ENCODE measurements at places on chromosomes 5 and 9. TPM values are rescaled to one million over a fixed set of nuclear protein-coding genes. Genes with fewer than 3 reads are reported as not detected.

- DNase-seq: no peak
Measured at GRCh38 chr5:79824444-79824843, 134.8 kb downstream of the CMYA5 start.

DNA sequence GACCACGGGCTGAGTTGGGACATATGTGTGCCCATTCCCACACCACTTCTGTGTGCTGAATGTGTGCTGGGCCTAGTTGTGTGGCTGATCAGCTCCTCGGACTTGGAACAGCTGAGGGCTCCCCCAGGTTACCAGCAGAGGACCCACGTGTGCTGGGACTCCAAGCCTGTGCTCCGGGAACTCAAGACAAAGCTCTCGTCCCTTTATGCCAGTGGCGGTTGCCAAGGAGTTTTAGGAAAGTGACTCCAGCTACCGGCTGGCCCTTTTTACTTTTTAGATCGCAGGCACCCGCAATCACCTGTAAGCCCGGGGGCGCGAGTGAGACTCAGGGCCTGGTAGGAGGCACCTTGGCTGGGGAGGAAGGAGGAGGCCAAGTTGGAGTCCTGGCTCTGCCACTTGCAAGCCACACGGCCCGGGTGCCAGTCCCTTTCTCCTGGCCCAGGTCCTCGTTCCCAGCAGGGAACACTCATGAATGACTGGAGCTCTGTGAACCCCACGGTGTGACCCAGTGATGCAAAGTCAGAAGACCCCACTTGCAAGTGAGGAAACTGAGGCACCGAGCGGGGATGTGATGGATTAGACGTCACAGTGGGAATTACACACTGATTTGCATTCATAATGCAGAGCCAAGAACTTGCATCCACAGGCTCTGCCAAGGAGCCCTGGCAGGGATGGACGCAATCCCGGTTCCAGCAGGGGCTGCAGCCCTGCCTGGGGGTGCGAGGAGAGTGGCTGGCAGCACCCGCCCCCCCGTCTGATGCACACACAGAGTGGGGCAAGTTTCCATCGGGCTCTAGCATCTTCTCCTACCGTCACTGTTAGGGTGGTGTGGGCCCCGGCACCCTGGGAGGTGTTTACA lies 26.9 kb downstream of the CRB2 start:
- DNase-seq: no peak

DNA sequence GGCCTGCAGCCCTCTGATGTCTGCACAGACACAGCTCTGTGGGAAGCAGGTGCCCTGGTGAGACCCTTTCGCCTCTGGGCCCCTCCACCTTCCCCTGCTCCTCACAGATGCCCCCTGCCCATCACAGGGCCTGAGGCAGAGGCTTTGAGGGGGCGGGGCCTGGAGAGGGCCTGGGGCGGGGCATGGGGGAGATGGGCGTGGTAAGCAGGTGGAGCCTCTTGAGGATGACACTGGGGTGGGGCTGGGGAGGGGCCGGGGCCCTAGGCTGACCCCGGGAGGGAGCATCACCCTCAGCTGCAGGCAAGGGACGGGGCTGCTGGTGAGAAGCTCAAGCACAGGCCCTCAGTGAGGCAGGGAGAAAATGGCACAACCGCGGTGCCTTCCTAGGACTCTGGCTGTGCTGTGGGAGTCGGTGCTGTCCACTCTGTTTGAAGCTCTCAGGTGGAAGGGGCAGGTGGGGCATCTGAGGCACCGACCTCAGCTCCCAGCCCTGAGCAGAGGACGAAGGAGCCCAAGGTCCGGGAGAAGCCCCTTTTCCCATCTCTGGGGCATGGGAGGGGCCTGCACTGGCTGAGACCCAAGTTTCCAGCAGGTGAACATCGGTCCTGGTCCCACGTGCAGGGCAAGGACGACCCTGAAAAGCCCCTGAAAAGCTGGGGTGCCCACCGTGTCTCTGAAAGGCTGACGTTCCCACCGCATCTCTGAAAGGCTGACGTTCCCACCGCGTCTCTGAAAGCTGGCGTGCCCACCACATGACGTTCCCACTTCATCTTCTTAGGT lies 17.5 kb upstream of the SLC9A3 start:
- no peak for DNase-seq

GRCh38 chr5:132064140-132064539 lies 3.7 kb downstream of the IL3 start:
- DNase-seq: no peak

- DNase-seq: no peak
Measured at GRCh38 chr9:133205996-133206931, 2.8 kb downstream of the OBP2B start.

- DNase-seq: peak; percentile 92
Measured at GRCh38 chr9:101028346-101029314, at the start of gene PLPPR1. Gene PLPPR1, plus strand, starts transcription at chr9:101028727.

DNA sequence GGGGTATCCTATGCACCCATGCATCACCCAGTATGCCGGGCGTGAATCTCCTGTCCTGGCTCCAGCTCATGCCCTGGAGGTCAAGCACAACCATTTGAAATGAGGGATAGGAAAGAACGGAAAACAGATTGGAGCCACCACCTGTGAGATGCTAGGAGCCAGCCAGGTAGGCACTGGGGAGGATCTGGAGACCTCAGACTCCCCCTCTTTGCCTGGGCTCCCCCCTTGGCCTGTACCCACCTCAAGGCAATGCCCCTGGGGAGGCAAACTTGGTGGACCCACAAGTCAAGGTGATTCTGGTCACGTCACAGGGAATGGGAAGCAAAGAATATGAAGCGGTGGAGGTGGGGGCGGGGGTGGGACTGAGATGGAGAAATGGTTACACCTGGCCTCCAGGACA lies 92.6 kb downstream of the PAX5 start:
- DNase-seq: no peak

- no peak for DNase-seq
Measured at GRCh38 chr5:134043793-134044792, 39.3 kb upstream of the VDAC1 start.

DNA sequence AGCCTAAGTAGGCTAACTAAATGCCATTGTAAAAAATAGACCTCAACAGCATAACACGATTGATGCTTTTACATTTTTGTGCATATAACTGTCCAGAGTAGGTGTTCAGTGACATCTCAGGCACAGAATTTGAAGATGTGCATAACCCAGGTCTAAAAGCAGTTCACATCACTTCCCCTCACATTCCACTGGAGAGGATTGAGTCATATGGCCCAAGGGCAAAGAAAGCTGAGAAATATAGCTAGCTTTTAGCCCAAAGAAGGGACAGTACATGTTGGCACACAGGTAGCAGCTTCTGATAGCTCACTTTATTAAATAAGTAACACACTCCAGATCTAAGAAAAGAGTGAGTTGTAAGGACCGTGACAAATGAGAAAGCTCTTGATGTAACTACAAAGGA lies 2259.5 kb upstream of the WWC1 start:
- DNase-seq: no peak

GRCh38 chr9:96299823-96300222 lies 2.2 kb downstream of the HSD17B3 start:
- no peak for DNase-seq

DNA sequence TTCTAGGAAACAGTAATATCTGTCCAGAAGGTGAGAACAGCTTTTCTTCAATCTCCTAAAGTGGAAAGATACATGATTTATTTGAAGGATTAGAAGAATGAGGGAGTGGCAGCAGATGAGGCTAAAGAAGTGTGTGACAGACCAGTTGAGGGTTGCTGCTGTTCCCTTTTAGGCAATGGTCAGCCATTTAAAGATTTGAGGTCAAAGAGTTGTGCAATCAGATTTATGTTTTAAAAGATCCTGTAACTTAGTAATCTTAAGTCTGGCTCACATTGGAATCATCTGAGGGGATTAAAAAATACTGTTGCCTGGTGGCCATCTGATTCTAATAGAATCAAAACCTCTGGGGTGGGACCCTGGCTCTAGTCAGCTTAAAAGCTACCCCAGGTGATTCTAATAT lies 4.3 kb upstream of the SGCD start:
- no peak for DNase-seq

GRCh38 chr5:35473589-35473988 lies 144.1 kb upstream of the SPEF2 start:
- DNase-seq: no peak

GRCh38 chr5:149140197-149141002 lies 893 bp upstream of the ABLIM3 start:
- DNase-seq: no peak

DNA sequence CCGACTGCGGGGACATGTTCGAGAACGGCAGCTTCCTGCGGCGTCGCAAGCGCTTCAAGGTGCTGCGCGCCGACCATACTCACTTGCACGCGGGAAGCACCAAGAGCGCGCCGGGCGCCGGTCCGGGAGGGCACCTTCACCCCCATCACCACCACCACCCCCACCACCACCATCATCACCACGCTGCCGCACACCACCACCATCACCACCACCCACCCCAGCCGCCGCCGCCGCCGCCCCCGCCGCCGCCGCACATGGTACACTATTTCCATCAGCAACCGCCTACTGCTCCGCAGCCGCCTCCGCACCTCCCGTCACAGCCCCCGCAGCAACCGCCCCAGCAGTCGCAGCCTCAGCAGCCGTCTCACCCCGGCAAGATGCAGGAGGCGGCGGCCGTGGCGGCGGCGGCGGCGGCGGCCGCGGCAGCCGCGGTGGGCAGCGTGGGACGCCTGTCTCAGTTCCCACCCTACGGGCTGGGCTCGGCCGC lies 514 bp downstream of the FOXB2 start:
- DNase-seq: no peak

GRCh38 chr9:77556396-77556795 lies 91.7 kb downstream of the GNA14 start:
- DNase-seq: no peak

DNA sequence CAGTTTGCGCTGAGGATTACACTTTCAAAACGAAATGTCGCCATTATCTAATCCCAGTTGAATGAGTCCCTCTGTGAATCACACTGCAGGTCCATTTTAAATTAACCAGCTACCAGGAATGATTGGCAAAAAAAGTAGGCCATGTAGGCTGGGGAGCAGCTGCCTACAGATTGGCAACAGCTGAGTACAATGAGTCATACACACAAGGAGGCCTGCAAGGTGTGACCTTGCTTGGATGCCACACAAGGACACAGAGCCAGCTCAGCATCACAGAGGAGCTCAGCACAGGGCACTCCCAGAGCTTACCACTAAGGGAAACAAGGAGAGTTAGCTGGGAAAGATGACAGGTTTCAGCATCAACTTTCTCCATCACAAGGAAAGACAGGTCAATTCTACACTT lies 12.9 kb downstream of the HAVCR1 start:
- no peak for DNase-seq

DNA sequence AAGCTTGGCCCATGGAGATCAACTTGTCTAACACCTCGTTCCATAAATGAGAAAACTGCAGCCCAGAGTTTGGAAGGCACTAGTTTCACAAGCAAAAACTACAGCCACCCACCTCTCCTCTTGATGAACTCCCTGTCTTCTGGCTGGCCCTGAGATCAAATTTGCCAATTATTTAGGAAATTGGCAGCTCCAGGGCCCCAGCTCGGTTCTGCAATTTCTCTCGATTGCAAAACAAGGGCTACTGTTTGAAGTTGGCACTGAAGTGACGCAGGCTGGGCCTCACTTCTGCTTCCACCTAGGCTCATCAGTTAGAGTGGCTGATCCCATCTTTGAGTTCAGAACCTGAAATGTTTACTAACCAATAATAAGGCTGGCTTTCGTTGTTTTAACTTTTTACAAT lies 3.7 kb upstream of the GPX3 start:
- peak; percentile 88 for DNase-seq

GRCh38 chr5:98110282-98110691 lies 663.2 kb upstream of the RGMB start:
- no peak for DNase-seq

DNA sequence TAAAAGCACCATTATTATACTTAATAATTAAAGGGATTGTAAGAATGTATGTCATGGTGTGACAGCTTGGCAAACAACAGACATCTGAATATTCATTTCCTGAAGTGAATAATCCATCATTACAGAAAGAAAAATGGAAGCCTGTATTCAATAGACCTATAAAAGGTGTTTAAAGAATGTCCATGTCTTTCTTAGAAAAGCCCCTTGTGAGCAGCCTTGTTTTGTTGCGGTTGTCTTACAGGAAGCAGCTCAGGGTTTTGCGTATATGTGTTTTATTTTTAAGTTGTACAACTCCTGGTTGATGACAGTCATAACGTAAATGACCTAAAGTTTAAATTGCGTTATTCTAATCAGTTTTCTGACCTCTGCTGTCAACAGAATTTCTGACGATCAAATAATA lies 53.8 kb downstream of the CAST start:
- no peak for DNase-seq

- DNase-seq: no peak
Measured at GRCh38 chr9:116027096-116027495, 126.5 kb upstream of the PAPPA start.

The SLC6A19 gene
- total RNA-seq: 0.73 TPM

The IRX4 gene
- not detected for total RNA-seq

The FAM81B gene
- not detected for total RNA-seq

The RALGPS1 gene
- 3.2 TPM for total RNA-seq

The FBN2 gene
- total RNA-seq: 0.73 TPM

The GOLM1 gene
- total RNA-seq: 5.7 TPM

The FREM1 gene
- 0.86 TPM for total RNA-seq

The RNF208 gene
- total RNA-seq: 7.3 TPM

The PCDHAC2 gene
- total RNA-seq: 0.86 TPM

The PJA2 gene
- total RNA-seq: 38.9 TPM

The FBP1 gene
- total RNA-seq: 476 TPM

The C5orf52 gene
- not detected for total RNA-seq

The NR2F1-AS1 gene
- total RNA-seq: 1.8 TPM

The FOXD4L5 gene
- total RNA-seq: 0.08 TPM

The HNRNPA0 gene
- 8.6 TPM for total RNA-seq

The CDO1 gene
- 130 TPM for total RNA-seq

The SUSD3 gene
- 49.7 TPM for total RNA-seq
